Activated CD8-positive, alpha-beta memory T cell treated with anti-CD3 and anti-CD28 coated beads for 48 hours (primary cell): ENCODE measurements at places on chromosomes 11 and 22.

DNA sequence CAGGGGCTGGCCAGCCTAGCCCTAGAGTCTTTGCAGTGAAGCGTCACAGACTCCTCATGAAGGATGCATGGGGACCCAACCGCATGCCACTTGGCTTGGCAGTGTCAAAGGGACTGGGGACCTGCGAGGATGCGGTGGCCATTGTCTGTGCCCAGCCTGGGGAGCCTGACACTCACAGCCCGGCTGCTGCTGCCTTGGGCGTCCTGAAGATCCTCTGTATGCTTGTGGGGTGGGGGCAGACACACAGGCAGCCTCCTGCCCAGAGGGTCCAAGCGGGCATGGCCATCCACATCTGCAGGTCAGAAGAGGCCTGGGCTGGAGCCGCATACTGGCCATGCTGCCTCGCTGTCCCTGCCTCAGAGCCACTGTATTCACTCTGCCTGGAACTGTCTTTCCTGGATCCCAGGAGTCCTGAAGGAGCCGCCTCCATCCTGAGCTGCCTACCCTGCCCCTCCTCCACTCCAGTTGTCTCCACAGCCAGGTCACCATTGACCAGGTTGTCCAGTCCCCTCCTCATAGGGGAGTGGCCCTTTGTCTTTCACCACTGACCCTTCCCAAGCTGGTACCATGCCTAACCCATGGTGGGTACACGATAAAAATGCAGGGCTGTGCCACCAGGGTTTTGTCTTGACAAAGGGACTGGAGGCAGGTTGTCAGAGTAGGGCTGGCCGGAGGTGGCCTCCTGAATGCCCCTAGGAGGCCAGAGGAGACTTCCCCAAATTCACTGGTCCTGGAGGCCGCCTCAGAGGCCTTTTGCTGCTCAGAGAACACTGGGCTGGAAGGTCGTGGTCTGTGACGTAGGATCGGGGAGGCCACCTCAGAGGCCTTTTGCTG lies 107.0 kb downstream of the KCNQ1OT1 start:
- no peak for DNase-seq

DNA sequence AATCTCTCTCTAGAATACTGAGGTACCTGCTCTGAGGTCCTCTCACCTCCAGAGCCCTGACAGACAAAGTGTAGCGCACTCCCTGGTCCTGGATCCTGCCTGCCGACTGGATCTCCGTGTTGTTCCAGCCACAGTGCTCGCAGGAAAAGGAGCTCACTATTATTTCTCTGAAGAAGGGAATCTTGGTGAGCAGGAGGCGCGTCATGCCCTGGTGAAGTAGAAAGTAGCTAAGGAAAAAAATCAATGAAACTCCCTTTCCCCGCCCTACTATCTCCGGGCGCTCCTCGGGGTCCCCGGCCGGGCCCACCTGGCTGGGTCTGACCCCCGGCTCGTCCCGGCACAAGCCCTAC lies 412 bp downstream of the ZPR1 start:
- DNase-seq: no peak

GRCh38 chr11:102367364-102367763 lies 20.4 kb downstream of the BIRC2 start:
- no peak for DNase-seq

DNA sequence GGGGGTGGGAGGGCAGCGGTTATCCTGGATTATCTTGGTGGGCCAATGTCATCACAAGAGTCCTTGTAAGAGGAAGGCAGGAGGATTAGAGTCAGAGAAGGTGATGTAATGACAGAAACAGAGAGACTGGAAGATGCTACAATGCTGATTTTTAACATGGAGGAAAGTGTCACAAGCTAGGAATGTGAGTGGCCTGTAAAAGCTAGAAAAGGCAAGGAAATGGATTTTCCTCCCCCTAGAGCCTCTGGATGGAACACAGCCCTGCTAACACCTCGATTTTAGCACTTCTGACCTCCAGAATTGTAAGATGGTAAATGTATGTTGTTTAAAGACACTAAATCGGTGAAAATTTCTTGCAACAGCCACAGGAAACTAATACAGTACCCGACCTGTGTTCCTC lies 109.3 kb downstream of the MN1 start:
- no peak for DNase-seq
